Tibial nerve (tissue), 4 donors: ENCODE measurements at places on chromosomes 3 and 15. TPM values are rescaled to one million over a fixed set of nuclear protein-coding genes. Genes with fewer than 3 reads are reported as not detected.

GRCh38 chr3:155190691-155191090, 102.8 kb downstream of the STRIT1 start:
- H3K4me3 ChIP-seq, result no peak overlapping the region
- no peaks in the 10 kb centered on the region for H3K36me3 ChIP-seq
- DNase-seq, result no peak
- no peaks in the 10 kb centered on the region for H3K27me3 ChIP-seq
- no peak overlapping the region for H3K27ac ChIP-seq

- no peak overlapping the region for H3K27ac ChIP-seq
- H3K27me3 ChIP-seq, result no peaks in the 10 kb centered on the region
- peaks cover 56% of the 10 kb centered on the region for H3K4me1 ChIP-seq
- no peak overlapping the region for H3K4me3 ChIP-seq
Observed at GRCh38 chr15:85402195-85402881, 21.9 kb downstream of the AKAP13 start.

- no peaks in the 10 kb centered on the region for H3K36me3 ChIP-seq
- no peaks in the 10 kb centered on the region for H3K27me3 ChIP-seq
- peaks cover 4% of the 10 kb centered on the region for H3K4me1 ChIP-seq
- no peak overlapping the region for H3K27ac ChIP-seq
Observed at GRCh38 chr15:98952381-98952803, 55.2 kb downstream of the PGPEP1L start.

- H3K36me3 ChIP-seq, result no peaks in the 10 kb centered on the region
- no peaks in the 10 kb centered on the region for H3K4me1 ChIP-seq
- H3K27me3 ChIP-seq, result no peaks in the 10 kb centered on the region
- no peak overlapping the region for H3K27ac ChIP-seq
Observed at GRCh38 chr3:71050538-71051258, 532.8 kb downstream of the FOXP1 start.

DNA sequence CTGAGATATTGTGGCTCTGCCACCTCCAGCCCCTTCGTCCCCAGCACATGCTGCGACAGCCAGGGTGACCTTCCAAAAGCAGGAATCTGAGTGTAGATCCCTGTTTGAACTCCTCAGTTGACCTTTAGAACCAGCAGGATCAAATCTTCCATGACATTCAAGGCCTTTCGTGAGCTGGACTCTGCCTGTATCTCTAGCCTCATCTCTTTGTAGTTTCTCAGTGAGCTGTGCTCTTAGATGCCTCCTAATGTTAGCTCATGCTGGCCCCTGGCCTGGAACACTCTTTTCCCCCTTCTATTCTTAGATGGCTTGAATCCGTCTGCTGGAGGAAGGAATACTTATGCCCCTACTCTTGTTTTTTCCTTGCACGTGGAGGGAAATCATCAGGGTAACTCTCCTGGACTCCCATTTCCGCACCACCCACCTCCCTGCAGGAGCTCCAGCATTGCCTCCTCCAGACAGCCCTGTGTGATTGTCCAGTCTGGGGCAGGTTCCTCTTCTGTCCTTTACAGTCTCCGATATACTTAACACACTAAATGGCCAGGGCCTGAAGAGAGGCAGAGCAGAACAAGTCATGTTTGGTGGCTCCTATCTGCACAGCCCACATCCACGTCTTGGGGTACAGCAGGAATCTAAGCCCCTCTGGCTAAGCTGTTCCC, 26.7 kb upstream of the CHRNB4 start:
- no peaks in the 10 kb centered on the region for H3K27me3 ChIP-seq
- no peak overlapping the region for H3K4me3 ChIP-seq
- H3K36me3 ChIP-seq, result no peaks in the 10 kb centered on the region
- no peak for DNase-seq

DNA sequence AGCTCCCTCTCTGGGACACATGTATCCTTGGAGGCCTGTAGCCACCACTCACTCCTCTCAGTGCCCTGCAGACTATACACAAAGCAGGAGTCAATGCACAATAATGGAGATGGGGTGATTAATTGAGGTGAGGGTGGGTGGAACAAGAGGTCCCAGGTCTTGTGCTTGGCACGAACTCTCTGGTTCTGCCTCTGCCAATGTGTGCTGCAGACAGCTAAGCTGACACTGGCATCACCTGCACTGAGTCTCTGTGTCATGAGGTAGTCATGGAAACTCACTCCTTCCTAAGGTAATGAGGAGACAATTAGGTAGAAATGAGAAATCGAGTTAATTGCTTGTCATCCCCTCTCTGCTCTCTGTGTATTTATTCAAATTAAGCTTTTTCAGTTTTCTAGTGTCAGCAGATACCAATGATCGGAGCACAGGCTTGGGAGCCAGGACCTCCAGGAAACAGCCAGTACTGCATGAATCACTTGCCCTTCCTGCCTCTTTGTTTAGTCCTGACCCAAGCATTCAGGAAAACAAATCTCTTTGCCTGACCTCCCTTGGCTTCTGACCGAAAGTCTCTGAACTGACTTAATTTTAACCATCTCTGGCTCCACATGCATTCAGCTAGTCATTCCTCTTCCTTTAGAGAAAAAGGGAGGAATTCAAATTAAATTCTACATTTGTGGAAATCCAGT, 56.7 kb downstream of the DRD3 start:
- DNase-seq, result no peak
- H3K4me3 ChIP-seq, result no peak overlapping the region
- no peaks in the 10 kb centered on the region for H3K4me1 ChIP-seq
- no peaks in the 10 kb centered on the region for H3K27me3 ChIP-seq
- no peaks in the 10 kb centered on the region for H3K36me3 ChIP-seq

GRCh38 chr3:24510030-24510648, 15.5 kb upstream of the THRB start:
- no peak overlapping the region for H3K27ac ChIP-seq
- no peaks in the 10 kb centered on the region for H3K36me3 ChIP-seq
- H3K4me3 ChIP-seq, result no peak overlapping the region
- no peak for DNase-seq

DNA sequence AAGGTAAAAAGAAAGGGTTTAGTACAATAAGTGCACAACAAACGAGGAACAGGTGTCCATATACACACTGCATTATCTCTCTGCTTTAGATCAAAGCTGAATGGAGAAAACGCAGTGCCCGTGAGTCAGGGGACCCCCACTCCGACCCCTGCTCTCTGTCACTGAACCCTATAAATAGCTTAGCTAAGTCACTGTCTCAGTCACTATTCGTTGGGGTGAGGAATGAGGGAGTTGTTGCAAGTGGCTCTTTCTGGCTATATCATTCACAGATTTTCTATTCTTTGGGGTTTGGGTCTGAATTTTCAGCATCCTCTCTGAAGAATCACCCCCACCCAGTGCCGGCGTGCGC, 458 bp upstream of the STAC start:
- peaks cover 10% of the 10 kb centered on the region for H3K27me3 ChIP-seq
- peak overlapping the region; percentile 39 for H3K4me3 ChIP-seq
- no peaks in the 10 kb centered on the region for H3K36me3 ChIP-seq
- no peak overlapping the region for H3K27ac ChIP-seq
- H3K4me1 ChIP-seq, result no peaks in the 10 kb centered on the region
- no peak for DNase-seq

Gene BMF
- total RNA-seq, result 2.7 TPM

Gene HAUS2
- 29.1 TPM for total RNA-seq

DNA sequence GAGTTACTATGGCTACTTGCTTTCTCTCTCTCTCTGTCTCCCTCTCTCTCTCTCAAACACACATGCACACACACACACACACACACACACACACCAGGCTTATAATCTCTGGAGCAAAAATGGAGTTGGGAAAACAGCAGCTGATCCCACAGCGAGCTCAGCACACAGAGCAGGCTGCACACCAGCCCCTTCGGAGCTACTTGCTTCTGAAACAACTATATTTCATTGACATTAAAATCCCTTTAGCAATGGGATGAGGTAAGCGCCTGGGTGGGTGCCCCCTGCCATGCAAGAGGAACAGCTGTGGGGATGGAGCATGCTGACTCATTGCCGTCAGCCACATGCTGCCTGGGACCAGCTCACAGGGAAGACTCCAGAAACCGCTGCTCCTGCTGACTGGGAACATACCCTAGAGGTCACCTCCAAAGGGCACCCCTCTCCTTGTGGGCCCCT, 45.7 kb downstream of the B3GNT5 start:
- no peaks in the 10 kb centered on the region for H3K27me3 ChIP-seq
- peak; percentile 23 for DNase-seq
- H3K4me3 ChIP-seq, result no peak overlapping the region
- H3K4me1 ChIP-seq, result peaks cover 4% of the 10 kb centered on the region
- H3K36me3 ChIP-seq, result no peaks in the 10 kb centered on the region

Gene HIGD2B
- not detected for total RNA-seq

Gene CLSTN2
- total RNA-seq, result 19.0 TPM

DNA sequence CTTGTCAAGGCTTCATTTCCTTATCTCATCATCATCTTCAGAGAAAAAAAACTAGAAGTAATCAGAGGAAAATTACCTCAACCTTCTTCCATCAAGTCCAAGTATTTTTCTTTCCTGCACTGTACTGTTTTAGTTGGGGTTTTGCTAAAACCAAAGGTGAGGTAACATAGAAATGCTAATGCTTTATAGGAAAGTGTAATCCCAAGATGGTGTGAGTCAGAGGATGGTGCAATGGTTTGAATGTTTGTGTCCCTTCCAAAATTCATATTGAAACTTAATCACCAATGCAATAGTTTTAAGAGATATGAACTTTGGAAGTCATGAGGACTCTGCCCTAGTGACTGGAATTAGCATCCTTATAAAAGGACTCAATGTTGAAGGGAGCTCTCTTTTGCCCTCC, 79.5 kb downstream of the KBTBD8 start:
- no peaks in the 10 kb centered on the region for H3K4me1 ChIP-seq
- H3K27ac ChIP-seq, result no peak overlapping the region
- no peaks in the 10 kb centered on the region for H3K27me3 ChIP-seq
- no peak overlapping the region for H3K4me3 ChIP-seq
- DNase-seq, result no peak

- H3K4me3 ChIP-seq, result no peak overlapping the region
- no peaks in the 10 kb centered on the region for H3K27me3 ChIP-seq
- no peak for DNase-seq
- no peak overlapping the region for H3K27ac ChIP-seq
Observed at GRCh38 chr3:13242364-13242737, 169.1 kb upstream of the IQSEC1 start.

Gene FBN1
- total RNA-seq, result 175 TPM

- H3K4me3 ChIP-seq, result no peak overlapping the region
- no peaks in the 10 kb centered on the region for H3K36me3 ChIP-seq
- no peaks in the 10 kb centered on the region for H3K27me3 ChIP-seq
- no peak for DNase-seq
- H3K4me1 ChIP-seq, result no peaks in the 10 kb centered on the region
Observed at GRCh38 chr15:73495181-73495580, 52.2 kb downstream of the REC114 start.

GRCh38 chr3:183490653-183491052, 62.2 kb upstream of the MCF2L2 start:
- H3K27ac ChIP-seq, result no peak overlapping the region
- no peak overlapping the region for H3K4me3 ChIP-seq
- no peak for DNase-seq
- no peaks in the 10 kb centered on the region for H3K27me3 ChIP-seq
- H3K4me1 ChIP-seq, result no peaks in the 10 kb centered on the region

DNA sequence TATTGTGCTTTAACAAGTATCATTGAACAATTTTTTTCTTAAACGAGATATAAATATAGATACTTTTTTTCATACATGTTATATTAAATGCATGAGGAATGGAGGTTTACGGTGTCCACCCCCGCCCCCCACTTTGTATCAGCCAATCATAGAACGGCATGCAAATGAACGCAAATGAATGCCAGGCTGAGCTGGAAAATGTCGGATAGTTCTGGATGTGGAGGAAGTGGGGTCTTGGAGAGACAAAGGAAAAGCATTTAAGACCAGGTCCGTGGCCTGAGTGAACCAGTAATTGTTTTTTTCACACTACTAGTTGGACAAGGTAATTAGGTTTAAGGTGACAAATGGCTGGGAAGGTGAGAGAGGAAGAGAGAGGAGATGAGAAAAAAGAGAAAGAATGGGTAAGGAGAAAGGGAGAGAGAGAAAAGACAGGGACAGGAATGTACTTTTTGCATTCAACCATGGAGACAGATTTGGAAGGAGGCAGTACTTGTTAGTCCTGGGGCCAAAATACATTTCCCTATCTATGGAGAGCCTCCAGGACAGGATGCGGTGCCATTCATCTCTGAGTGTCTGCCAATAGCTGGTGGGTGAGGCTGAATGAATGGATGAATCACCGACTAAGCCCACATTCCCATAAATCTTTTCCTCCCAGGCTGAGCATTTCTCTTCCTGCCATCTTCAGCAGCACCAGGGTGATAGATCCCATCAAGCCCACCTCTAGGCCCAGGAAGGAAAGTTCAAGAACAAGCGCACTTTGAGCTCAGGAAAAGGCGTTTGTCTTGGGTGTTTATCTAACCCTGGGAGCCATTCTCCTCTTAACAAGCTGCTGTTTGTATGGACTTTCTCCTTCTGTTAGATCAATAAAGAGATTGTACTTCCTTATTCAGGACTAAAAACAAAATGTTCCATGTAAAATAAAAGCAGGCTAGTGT, 1.4 kb upstream of the RAD18 start:
- DNase-seq, result no peak
- H3K4me1 ChIP-seq, result peaks cover 21% of the 10 kb centered on the region
- no peak overlapping the region for H3K4me3 ChIP-seq
- H3K36me3 ChIP-seq, result no peaks in the 10 kb centered on the region
- no peaks in the 10 kb centered on the region for H3K27me3 ChIP-seq
- no peak overlapping the region for H3K27ac ChIP-seq
